ENCODE measurements at places on chromosomes 1 and 21. TPM values are rescaled to one million over a fixed set of nuclear protein-coding genes. Genes with fewer than 3 reads are reported as not detected.

KRTAP13-2 gene
- not detected for total RNA-seq

RHOU gene
- total RNA-seq: 5.4 TPM

ISG15 gene
- 19.2 TPM for total RNA-seq

DNA sequence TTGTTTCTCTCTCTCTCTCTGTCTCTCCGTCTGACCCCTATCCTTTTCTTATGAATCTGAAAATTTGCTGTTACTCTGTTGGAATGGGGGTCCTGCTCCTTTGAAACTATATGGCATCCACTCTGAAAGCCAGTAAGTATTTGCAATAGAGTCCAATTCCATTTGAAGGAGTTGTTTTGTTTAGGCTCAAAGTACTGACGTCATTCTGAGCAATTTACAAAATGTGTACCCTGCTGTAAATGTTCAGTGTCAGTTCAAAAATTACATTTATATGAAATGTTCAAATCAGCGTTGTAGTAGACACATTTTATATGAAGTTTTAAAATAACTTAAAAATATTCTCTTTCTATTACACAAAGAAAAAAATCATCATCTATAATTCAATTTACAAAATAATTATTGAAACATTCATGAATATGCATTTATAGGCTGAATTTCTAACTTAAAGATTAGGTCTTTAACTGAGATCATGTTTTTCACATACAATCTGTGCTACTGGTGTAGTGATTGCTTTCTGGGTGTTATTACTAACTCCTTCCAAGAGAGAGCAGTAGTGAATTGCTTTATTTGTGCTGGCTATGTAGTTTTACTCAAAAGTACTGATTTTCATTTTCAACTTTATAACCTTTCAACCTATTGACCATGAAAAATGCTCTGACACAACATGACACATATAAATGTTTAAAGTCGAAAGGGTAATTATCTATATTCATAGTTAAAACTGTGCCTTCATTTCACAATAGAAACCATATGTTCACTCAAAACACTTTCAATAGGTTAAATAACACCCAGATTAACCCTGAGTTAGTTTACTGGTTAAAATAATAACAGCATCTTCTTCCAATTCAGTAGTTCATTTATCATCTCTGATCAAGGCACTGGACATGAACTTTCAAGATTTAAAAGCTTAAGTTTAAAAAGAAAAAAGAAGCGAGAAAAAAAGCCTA is 253.1 kb upstream of the ADGRL4 start:
- no peak for DNase-seq

DNA sequence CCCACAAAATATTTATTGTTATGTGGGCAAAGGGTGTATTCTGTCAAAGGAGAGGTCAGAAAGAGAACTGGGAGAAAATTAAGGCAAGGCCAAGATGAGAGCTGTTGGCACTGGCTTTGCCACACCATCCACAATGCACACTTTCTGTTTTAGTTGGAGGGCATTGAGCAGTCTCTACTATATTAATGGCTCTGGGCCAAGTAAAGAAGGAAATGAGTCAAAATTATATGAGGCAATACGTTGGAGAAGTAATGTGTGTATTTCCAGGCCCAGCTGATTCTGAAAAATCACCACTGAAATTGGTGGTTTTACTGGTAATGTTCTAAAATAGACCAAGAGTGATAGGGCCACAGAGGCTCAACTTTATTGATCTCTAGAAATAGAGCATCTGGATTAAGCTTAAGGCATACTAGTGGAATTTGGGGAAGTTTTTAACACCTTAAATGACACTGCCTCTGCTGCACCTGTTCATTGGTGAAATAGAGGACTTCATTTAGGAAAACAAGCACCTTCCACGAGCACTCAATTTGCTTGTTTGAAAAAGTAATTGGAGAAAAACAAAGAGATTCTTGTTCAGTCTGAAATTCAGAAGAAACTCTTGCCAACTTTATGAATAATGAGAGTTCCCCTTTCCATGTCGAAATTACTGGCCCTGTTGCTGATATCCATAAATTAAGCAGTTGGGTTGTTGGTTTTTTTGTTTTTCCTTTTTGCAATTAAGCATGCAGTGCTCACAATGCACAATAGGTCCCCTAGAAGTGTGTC is 424.9 kb downstream of the ADGRL2 start:
- no peak for DNase-seq

DNA sequence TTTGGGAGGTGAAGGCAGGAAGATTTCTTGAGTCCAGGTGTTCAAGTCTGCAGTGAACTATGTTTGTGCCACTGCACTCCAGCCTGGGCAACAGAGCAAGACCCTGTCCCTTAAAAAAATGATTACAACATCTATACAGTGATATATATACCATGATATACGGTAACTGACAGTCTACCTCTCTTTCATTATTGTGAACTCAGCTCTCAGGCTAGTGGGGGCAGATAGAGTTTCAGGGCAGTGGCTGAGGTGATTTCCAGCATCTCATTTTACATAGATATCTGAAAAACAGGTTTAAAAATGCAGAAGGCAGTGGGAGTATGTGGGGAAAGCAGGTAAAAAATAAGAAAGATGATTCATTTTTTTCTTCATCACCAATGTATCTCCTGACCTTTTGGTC is 8.1 kb upstream of the NTNG1 start:
- DNase-seq: no peak

GRCh38 chr1:100230765-100231164 is 18.9 kb downstream of the DBT start:
- no peak for DNase-seq

- DNase-seq: no peak
These were observed 65.2 kb upstream of the SOD1 start for GRCh38 chr21:31594279-31594678.

UBXN10 gene
- 1.9 TPM for total RNA-seq

DNA sequence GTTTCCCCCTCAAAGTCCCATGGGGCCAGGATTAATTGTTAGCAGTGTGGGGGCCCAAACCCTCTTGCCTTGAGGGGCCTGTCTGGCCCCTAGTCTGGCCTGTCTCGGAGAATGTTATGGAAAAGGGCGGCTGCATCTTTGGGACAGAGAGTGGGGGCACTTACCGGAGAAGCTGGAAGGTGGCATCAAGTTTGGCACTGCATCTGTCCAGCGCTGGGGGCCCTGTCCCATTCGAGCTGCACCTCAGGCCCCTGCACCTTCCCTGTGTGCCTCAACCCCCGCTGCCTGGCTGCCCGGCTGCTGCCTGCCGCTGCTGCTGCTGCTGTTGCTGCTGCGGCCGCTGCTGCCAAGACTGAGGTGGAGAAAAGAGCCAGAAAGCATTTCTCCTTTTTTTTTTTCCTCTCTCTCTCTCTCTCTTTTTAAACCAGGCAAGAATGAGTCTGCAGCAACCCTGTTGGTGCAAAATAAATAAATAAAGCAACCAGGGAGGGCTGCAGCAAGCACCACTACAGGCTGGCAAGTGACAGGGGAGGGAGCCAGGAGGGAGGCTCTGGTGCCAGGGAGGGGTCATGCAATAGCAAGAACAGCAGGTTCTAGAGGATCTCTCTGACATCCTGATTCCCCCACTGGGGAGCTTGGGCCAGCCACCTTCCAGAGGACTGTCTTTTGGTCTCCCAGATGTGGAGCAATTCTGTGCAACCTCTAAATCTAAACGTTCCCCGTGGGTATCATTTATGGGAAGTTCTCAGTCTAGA is at the start of gene LINGO4:
Gene LINGO4, minus strand, starts transcription at position 354 of the 755 bp plus-strand sequence. CDS start 2,715 bp downstream, outside the sequence.
- DNase-seq: no peak

PLPPR5 gene
- total RNA-seq: not detected

GFI1 gene
- total RNA-seq: 0.08 TPM

DNA sequence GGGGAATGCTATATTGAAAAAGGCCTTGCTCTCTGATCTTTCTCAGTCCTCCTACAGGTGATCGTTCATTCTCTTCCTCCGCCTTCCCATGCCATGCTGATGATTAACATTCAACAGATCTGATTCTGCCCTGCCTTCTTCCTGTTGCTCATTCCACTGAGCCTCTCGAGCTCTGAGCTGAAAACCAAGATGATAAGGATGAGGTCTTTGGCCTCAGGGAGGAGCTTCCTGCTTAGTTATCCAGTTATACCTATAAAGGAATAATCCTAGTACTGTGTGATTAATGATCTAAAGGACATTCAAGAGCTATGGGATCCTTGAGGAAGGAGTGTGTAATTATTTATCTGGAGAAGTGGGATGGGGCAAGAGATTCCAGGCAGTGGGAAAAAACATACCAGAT is 25.2 kb upstream of the MAP3K7CL start:
- DNase-seq: no peak

DFFA gene
- total RNA-seq: 24.0 TPM

DNA sequence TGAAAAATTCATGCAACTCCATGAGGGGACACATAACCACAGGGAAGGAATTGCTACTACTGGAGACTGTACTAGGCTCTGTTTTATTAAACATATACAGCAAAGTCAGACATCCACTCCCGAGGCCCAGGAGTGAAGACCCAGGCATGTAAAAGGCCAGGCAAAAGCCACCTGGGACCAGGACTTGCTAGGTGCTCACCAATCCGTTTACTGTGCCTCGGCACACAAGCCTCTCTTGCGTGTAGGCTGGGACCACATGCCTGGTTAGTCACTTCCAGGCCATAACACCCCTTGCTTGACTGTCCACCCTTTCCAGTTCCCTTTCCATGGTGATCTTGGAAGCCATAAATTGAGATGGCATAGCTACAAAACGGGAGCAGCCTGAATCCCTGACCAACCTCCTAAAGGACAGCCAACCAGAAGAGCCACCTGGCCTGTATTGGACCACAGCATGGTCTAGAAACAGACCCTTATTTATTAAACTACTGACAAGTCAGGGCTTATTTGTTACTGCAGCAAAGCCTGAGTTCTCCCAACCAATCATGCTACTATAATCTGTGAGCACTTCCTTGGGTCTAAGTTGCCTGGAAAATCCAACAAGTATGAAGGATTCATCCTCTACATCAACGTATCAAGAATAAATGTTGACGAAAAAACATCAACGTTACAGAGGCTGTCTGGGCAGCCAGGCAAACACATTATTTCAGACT is 39.7 kb downstream of the URB1 start:
- DNase-seq: no peak

GRCh38 chr21:42154237-42155044 is 64.5 kb upstream of the ABCG1 start:
- DNase-seq: no peak

HHAT gene
- total RNA-seq: 1.8 TPM

KRTAP12-2 gene
- total RNA-seq: not detected

PRDX6 gene
- 518 TPM for total RNA-seq

Measured in Right ventricle myocardium inferior (tissue), 1 donor.